GM23338 (cell line): ENCODE measurements at places on chromosomes 2 and 18. TPM values are rescaled to one million over a fixed set of nuclear protein-coding genes. Genes with fewer than 3 reads are reported as not detected.

GRCh38 chr2:240898108-240898730 lies 2.3 kb upstream of the MAB21L4 start:
- no peak for DNase-seq

DNA sequence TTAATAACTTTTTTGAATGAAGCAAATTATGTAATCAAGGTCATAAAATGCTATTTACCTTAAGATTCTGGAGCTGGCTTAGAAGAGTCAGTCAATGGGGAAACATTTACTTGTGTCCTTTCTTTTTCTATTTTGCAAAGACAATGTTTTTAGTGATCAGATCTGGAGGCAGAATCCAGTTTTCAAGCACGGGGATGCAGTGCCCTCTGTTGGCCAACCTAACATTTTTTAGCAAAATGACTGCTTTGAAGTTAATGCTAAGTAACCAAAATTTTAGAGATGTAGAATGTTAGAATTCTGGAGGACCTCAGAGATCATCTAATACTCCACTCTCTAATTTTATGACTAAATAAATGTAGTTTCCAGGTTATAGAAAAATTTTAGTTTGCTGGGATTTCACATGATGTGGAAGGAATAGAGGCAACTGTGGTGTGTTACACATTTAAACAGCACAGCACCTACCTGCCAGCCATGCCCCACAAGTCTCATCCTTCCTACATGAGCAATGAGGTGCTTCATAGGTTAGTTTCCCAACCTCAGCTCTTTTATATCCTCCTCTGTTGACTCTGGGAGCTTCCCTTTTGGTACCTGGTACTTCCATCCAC lies 23.6 kb upstream of the SLC9A4 start:
- peak; percentile 68 for DNase-seq

DNA sequence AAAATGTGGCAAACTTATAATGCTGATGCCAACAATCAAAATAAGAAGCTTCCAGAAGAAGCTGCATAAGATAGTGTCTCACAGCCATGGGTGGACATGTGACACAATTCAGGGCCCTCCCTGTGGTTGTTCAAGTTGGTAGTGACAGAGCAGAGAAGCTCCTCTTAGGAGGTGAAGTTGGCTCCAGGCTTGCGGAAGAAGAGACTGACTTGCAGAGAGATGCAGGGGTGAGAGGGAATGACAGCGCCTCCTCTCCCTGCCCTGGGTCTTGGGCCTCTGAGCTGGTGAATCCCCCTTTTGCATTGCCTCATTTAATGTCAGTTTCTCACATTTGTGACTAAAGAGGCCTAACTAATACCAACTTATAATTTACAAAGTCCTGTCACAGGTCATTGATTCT lies 23.0 kb upstream of the RHOB start:
- no peak for DNase-seq

Gene LHCGR
- 0.12 and 0.45 TPM in 2 replicates for total RNA-seq

Gene ST8SIA5
- 4.8 and 7.0 TPM in 2 replicates for total RNA-seq

Gene SLC23A3
- 0.73 TPM in 1 of 2 replicates, not detected in the other for total RNA-seq

GRCh38 chr2:190996338-190996946 lies 17.5 kb downstream of the STAT1 start:
- peak; percentile 79 for DNase-seq

DNA sequence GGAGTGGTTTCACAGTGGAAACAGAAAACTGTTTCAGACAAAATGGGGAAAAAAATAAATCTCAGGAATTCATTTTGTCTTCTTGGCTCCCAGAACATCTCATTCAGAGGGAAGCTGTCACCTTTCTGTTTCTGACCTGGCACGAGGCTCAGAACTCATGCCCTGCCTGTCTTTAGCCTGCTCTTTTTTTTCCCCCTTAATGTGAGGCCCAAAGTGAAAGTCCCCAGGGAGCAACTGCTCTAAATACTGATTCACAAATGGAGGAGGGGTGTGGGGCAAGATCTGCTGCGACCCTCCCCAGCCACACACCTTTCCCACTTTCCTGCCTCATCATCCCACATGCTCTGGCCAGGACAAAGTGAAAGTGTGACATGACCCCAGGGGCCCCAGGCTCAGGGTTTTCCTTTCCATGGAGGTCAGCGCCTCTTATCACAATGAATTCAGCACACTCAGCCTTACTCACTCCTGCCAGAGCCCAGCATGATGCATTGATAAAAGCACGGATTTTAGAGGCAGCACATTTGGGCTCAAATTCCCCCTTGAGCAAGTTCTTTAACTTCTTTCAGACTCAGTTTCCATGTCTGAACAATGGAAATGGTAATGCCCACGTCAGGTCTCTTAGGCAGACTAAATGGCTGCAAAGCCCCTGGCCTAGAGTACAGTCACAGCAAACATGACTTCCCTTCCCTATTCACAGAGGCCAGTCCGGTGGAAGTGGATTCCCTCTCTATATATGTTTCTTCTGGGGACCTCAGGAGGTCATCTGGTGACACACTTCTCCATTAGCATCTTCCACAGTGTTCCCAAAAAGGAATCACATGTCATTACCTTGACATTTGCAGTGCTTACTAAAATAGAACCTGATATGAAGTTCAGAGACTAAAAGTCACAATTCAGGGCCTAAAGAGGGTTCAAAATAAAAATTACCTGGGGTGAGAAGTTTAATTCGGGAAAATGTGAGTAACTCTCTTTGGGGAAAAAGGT lies 55.3 kb upstream of the TMEM163 start:
- peak; percentile 11 for DNase-seq

Gene BOLL
- total RNA-seq = 0.04 TPM in 1 of 2 replicates, not detected in the other

Gene UPP2
- total RNA-seq = not detected in 2 replicates

Gene NLRC4
- not detected in 2 replicates for total RNA-seq

Gene FOXD4L1
- total RNA-seq = not detected in 2 replicates

DNA sequence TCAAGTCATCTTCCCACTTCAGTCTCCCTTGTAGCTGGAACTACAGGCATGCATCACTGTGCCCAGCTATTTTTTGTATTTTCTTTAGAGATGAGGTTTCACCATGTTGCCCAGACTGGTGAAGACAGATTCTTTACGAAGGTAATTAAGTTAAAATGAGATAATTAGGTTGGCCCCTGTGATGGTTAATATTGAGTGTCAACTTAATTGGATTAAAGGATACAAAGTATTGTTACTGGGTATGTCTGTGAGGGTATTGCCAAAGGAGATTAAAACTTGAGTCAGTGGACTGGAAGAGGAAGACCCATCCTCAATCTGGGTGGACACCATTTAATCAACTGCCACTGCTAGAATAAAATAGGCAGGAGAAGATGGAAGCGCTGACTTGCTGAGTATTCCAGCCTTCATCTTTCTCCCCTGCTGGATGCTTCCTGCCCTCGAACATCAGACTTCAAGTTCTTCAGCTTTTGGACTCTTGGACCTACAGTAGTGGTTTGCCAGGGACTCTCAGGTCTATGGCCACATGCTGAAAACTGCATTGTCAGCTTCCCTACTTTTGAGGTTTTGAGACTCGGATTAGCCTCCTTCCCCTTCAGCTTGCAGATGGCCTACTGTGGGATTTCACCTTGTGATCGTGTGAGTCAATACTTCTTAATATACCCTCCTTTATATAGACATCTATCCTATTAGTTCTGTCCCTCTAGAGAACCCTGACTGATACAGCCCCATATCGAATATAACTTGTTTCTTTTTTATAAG lies 269.1 kb downstream of the TMX3 start:
- no peak for DNase-seq

DNA sequence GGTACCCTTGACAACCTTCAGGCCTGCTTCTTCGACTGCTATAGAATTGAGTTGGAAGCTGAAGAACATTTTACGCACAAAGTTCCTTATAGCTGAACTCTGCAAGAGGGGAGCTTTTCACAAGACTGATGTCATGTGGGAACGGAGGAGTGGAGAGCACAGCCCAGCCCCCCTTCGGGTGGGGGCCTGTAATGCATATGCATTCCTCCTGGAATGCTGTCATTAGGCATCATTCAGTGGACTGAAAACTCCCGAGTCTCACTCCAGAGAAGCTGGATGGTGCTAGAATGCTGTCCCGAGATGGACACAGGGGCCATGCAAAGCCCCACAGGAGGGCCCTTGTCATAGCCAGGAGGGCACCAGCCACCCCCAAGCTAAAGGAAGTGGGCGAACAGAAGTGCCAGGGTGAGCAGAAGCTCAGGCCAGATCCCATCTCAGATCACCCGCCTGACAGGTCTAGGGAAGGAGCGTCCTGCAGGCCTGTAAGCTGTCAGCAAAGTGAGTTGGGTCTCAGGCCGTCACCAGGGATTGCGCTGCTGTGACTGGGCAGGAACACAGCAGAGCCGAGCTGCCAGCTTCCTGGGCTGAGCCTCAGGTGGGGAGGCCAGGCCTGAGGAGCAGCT lies 43.8 kb upstream of the RBM44 start:
- DNase-seq = no peak

- no peak for DNase-seq
Measured at GRCh38 chr2:226208726-226209125, 590.9 kb downstream of the IRS1 start.

Gene DQX1
- 0.52 and 0.74 TPM in 2 replicates for total RNA-seq

GRCh38 chr2:169963786-169964185 lies 136.5 kb downstream of the UBR3 start:
- no peak for DNase-seq

Gene LYPD1
- 4.2 TPM in 2 replicates for total RNA-seq

Gene CHRNG
- total RNA-seq = not detected in 2 replicates

GRCh38 chr2:169509298-169509885 lies at the start of gene KLHL41:
Gene KLHL41, plus strand, starts transcription at chr2:169509702. Its CDS starts 77 bp downstream, at chr2:169509779.
- no peak for DNase-seq

DNA sequence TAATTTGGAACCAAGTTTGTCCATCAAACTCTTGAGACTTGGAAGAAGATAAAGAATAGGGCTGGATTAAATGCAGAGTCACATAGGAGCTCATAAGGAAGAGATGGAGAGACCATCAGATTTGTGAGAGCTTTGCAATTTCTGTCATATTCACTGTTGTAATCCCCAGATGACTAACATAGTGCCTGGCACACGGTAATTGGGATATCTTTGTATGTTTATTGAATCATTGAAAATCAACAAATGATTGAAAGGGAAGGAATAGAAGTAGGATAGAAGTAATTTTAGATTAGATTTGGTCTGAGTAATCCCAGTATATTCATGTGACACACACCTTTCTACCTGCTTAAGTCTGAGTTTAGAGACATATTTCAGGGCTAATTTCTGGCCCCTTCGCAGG lies 75.4 kb downstream of the LCLAT1 start:
- no peak for DNase-seq

Gene SLC16A14
- 2.7 and 4.0 TPM in 2 replicates for total RNA-seq

Gene KIAA2012
- 0.03 TPM in 1 of 2 replicates, not detected in the other for total RNA-seq

DNA sequence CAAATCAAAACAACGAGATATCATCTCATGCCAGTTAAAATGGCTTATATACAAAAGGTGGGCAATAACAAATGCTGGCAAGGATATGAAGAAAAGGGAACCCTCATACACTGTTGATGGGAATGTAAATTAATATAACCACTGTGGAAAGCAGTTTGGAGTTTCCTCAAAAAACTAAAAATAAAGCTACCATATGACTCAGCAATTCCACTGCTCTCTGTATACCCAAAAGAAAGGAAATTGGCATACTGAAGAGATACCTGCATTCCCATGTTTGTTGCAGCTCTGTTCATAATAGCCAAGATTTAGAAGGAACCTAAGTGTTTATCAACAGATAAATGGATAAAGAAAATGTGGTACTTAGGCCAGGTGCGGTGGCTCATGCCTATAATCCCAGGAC lies 124.8 kb downstream of the MSTN start:
- no peak for DNase-seq

Gene UGT1A4
- total RNA-seq = not detected in 2 replicates

DNA sequence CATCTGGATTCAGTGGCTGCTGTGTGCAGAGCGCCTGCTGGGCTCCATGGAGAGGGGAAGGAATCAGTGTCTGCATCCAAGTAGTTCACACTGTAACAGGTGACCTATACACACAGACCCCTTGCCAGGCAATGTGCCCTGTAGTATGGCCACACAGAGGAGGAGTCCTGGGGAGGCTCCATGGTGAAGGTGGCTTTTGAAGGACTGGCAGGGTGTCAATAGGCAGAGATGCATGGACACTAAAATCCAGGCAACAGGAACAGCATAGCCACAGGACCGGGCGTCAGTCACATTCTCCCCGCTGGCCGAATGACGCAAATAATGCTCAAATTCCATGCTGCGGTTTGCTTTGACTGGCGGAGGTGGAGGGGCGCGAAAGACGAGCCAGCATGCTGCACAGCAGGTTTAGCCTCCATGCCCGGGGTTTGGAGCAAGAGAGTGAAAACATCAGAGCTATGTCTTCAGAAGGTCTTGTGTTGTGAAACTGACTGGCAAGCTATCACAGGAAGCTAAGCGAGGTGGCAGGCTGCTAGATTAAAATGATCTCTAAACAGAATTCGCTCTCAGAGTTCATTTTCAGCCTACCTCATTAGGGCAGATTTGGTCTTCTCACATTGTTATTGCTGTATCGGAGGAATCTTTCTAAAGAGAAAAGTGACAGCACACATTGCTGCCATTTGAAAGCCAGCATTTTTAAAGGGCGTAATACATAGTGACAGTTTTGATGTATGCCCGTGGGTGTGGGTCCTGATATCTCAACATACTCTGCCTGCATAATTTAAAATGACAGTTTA lies 1.2 kb upstream of the CHMP1B start:
- peak; percentile 54 for DNase-seq

GRCh38 chr2:75010571-75010970 lies 52.1 kb downstream of the POLE4 start:
- DNase-seq = no peak

DNA sequence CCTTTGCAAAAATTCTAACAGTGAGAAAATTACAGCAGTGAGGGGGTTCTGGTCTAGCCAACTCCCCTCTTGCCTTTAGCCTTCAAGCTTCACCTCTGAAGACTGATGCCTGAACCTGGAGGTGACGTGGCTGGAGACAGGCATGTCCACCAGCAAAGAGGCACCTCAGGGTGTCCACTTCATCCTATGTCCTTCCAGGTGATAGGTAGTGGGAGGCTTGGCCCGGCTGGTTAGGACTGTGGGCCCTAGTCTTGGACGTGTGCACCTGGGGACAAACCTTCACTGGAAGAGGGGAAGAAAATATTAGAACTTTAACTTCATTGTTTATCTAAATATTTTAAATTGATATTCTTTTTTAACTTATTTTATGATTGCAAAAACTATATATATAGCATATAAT lies 35.5 kb upstream of the EDAR start:
- no peak for DNase-seq

Gene SPAST
- total RNA-seq = 33.9 and 37.6 TPM in 2 replicates
